ENCODE measurements at places on chromosomes 13 and 19.

GRCh38 chr13:81757348-81757970 is 1416.5 kb upstream of the SPRY2 start:
- DNase-seq = no peak

DNA sequence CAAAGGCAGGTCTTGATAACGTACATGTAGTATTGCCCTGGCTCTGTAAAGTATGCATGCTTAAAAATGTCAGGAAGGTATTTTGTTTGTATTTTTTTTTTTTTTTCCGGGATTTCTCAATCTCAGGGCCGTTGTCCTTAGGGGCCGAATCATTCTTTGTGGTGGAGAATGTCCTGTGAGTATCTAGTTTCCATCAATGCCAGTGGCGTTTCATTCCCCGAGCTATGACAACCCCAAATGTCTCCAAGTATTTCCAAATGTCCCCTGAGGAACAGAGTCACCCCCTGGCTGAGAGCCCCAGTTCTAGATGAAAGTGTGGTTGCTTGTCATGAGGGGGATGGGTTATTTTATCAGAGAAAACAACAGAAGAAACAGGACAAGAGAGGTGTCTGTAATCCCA is 68.7 kb downstream of the ACSBG2 start:
- no peak for DNase-seq

GRCh38 chr19:50725218-50725910 is 2.2 kb downstream of the CLEC11A start:
- no peak for DNase-seq

- peak; percentile 69 for DNase-seq
Observed at GRCh38 chr19:56132316-56132822, 8.7 kb upstream of the ZNF444 start.

DNA sequence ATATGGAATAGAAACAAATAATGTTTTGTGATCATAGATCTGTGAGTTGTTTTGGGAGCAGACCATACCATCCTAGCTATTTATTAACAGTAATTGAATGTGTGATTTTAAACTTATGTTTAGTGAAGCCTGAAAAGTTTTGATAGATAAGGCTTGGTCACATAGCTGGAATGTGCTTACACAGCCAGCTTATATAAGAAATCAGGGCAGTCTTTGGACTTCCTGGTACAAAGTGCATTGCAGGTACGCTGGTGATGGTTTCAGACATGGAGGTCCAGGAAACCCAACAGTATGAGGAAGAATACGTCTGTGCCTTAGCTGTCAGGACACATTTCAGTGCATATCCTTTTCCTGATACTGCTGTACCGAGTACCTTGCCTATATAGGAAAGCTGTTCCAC is 2316.2 kb upstream of the PCDH20 start:
- no peak for DNase-seq

- peak; percentile 95 for DNase-seq
Observed at GRCh38 chr19:9914315-9915207, 21.8 kb downstream of the OLFM2 start.

DNA sequence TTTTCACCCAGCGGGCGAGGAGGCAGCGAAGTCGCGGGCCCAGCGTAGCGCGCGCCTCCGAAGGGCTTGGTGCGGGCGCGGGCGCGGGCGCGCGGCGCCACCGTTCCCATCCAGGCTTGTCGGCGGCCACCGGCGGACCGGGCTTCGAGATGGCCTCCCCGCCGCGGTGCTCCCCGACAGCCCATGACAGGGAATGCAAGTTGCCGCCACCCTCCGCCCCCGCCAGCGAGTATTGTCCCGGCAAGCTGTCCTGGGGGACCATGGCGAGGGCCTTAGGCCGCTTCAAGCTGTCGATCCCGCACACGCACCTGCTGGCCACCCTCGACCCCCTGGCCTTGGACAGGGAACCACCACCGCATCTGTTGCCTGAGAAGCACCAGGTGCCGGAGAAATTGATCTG is at the start of gene WDR88:
WDR88 (plus strand) TSS at position 94 of the 400 bp plus-strand sequence; CDS start at position 150, 56 bp downstream.
- DNase-seq = no peak

DNA sequence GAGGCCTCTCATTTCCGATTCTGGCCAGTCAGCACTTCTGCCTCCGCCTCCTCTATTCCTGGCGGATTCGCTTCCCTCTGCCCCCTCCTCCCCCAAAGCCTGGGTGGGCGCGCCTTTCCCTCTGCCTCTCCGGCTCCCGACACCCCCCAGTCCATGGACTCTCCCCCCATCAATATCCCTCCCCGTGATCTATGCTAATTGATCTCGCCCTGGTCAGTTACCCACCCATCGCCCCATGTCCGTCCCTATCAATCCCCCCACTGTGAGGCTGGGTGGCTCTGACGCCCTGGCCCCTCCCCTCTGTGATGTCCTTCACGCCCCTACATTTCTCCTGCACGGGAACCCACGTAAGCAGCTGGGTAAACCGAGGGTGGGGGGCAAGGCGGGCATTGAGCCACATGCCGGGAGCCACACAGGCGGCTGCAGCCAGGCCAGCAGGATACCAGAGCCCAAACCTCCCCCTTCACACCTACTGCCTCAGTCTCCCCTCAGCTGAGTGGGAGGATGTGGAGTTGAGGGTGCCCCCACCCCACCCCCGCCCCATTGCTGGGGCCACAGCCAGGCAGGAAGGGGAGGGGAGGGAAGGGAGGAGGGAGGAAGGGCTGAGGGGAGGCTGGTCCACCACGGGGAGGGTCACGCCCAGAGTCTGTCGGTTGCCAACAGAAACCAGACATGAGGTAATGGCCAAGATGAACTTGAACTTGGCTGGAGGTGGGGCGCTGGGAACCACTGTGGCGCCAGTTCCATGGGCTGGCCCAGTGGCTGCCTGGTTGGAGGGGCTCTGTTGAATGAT is 21.0 kb downstream of the SMIM24 start:
- peak; percentile 75 for DNase-seq

- no peak for DNase-seq
Observed at GRCh38 chr13:33711436-33711835, 106.5 kb upstream of the RFC3 start.

- no peak for DNase-seq
Observed at GRCh38 chr19:55024111-55024510, 14.0 kb downstream of the GP6 start.

Measured in islet precursor cell (in vitro differentiated cells).